ENCODE measurements at places on chromosomes 2 and 18.

DNA sequence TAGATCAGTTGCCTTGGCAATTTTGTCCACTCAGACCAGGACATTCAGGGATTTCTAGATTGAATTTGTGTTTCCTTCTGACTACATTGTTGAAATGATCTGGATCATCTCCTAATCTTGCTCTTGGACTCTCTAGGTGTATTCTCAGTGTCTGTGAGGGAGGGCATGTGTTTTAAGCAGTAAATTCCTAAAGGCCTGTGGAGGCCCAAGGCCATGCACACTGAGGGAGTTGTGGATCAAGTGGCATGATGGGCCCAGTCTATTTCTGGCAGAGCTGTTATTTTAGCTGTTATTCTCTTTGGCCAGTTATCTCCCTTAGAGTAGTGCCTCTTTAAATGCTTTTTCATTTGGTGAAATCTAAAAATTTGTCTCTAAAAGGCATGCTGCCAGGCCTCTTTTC lies 144.9 kb downstream of the RPIA start:
- no peak for DNase-seq

DNA sequence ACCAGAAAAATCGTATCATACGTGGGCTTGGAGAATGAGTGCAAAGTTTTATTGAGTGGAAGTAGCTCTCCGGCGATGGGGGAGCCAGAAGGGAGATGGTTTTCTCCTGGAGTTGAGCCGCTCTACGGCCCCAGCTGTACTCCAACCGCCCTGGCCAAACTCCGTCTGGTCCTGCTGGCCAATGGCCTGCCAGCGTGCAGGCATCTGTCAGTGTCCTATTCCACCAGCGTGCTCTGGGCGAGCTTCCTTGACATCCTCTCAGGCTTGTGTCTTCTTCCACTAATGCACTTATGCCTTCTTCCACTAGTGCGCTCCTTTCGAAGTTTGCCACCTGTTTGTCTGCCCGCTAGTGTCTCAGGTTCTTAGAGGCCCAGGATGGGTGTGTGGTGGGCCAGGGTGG lies 345.5 kb upstream of the CDH19 start:
- no peak for DNase-seq

DNA sequence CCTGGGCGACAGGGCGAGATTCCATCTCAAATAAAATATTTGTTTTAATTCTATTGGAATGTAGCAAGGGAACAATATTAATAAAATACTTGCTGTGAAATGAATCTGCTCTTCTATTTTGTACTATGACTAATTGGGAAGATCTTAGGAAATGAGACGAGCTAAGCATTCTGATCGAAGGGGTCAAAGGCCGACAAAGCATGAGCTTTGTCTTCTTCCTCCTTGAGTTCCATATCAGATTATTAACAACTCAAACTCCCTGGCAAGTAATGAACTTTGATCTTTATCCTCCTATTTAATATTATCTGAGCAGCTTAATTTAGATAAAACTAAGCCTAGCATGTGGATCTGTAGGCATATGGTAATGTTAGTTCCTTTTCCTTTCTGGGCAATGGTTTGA lies 15.5 kb downstream of the GEMIN6 start:
- DNase-seq, result no peak

DNA sequence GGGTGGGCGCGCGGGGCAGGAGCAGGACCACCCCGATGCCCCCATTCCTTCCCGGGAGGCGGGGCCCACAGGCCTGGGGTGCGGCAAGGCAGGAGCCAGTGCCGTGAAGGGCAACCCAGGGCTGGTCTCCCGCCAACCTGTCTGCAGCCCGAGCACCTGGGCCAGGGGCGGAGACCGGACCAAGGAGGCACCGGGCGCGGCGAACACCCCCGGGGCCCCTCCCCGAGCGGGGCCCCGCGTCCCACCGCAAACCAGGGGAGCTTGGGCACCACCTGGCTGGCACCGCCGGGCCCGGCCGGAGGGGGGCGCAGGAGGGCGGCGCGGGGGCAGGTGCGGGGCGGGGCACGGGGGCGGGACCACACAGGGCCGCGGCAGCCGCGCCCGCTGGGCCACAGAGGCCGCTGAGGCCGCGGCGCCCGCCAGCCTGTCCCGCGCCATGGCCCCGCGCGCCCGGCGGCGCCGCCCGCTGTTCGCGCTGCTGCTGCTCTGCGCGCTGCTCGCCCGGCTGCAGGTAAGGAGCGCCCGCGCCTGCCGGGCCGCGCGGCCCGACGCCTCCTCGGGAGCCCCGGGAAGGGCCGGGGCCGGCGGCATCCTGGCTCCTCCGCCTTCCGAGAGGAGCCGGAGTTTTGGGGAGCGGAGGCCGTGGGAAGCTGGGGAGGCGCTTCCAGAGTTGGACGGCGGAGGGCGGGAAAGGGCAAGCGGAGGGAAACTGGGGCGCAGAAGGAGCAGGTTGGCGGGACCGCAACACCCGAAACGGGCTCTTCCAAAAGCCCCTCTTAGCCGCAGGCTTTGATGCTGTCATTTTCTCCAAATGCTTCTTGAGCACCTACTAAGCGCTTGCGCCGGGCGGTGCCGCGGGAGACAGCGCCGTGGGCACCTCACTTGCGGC lies at the start of gene TNFRSF11A:
Gene TNFRSF11A, plus strand, starts transcription at position 394 of the 889 bp plus-strand sequence. Its CDS starts 43 bp downstream, at position 437.
- no peak for DNase-seq

GRCh38 chr2:44964752-44965236 lies 23.3 kb downstream of the SIX3 start:
- no peak for DNase-seq

GRCh38 chr2:146576339-146577111 lies 1268.3 kb upstream of the ACVR2A start:
- DNase-seq, result no peak

All from caudate nucleus (tissue), 63 donors.